ENCODE measurements at places on chromosomes 6 and 20.

GRCh38 chr20:10863337-10864060, 189.7 kb upstream of the JAG1 start:
- no peak for DNase-seq

- DNase-seq: no peak
These were observed 59.4 kb downstream of the RSPO3 start for GRCh38 chr6:127177923-127178231.

GRCh38 chr20:63577317-63577894, 3.4 kb upstream of the HELZ2 start:
- no peak for DNase-seq

GRCh38 chr6:16132909-16133308, 4.0 kb downstream of the MYLIP start:
- DNase-seq: no peak

DNA sequence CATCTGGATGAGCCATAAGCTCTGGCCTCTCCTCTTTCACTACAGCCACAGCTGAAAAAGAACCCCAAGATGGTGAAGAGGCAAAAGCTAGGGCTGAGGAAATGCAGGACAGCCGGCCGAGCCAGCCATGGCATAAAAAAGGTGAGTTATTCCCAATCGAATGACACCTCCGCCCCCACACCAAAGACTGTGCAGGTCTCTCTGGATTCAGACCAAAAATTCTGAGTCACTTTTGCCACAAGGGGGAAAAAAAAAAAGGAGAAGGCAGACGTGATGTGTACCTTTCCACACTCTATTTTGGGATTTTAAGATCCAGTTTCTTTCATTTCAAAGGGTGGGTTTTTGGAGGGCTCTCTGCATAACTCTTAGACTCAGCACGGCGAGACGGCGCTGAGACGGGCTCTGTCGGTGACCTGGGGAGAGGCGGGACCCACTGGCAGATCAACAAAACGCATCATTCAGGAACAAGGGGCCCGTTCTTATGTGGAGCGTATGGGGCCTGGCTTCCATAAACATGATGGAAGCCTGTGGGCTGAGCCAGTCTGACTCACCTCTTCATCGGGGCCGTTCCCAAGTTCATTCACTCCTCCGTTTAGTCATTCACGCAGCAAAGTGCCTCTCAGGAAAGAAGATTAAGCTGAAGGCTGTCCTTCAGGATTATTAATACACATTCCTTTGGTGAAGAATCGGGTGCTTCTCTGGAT, 54.8 kb downstream of the NFATC2 start:
- DNase-seq: no peak

GRCh38 chr6:26304797-26305640, 60.0 kb upstream of the BTN3A2 start:
- peak; percentile 30 for DNase-seq

GRCh38 chr20:63246490-63247288, 7.6 kb downstream of the NKAIN4 start:
- no peak for DNase-seq

DNA sequence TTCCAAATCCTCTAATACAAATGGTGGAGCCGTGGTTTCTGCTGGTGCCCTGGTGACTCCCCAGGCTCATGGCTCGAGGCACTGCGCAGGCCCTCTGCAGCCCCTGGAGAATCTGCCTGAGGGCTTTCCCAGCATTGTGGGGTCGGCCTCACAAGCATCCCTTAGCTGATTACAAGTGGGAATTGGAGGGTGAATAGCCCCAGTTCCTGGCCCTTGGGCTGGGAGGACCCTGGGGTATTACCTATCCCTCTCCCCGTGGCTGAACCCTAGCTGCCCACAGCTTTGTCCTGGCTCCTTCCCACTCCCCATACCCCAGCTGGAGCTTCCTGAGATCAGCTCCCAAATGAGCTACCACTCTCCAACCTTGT, 212.2 kb upstream of the CST7 start:
- no peak for DNase-seq

GRCh38 chr6:17267566-17267965, 13.6 kb upstream of the RBM24 start:
- no peak for DNase-seq

DNA sequence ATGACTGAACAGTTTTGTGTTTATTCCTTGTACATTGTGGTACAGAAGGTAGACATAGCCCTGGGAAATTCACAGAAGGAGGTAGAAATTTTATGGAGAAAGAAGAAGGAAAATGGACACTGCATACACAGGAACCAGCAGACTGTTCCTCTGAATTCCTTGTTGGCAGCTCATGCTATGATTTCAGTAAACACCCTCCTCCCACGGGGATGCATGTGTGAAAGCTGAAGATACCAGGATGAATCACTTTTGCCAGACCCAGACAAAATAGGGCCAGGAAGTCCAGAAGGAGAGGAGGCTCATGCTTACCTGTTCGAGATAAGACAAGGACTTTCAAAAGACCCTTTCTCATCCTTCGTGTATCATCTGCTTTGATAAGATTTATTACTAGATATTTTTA, 110.3 kb upstream of the GGTLC1 start:
- DNase-seq: no peak

- no peak for DNase-seq
These were observed 247.1 kb upstream of the GRIK2 start for GRCh38 chr6:101146389-101146788.

GRCh38 chr6:129680633-129681032, 29.3 kb downstream of the ARHGAP18 start:
- DNase-seq: no peak

- no peak for DNase-seq
These were observed 60.8 kb downstream of the ECT2L start for GRCh38 chr6:138856654-138857053.

DNA sequence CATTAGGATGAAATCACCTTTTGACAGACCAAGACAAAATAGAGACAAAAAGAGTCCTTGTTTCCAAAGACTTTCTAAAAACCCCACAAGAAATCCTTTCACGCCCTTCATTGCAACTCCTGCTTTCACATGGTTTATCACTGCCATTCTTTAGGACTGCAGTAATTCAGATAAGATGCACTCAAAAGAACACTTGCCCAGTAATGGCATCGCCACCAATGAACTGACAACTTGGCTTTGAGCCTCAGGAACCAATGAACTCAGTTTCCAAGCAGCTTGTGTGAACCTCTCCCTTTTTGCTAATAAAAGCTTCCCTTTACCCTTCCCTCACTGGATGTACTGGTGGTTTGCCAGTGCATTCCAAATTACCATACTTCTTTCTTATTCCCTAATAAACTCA, 21.8 kb downstream of the OSTM1 start:
- DNase-seq: no peak

- DNase-seq: no peak
These were observed 11.6 kb upstream of the TFB1M start for GRCh38 chr6:155325700-155326516.

DNA sequence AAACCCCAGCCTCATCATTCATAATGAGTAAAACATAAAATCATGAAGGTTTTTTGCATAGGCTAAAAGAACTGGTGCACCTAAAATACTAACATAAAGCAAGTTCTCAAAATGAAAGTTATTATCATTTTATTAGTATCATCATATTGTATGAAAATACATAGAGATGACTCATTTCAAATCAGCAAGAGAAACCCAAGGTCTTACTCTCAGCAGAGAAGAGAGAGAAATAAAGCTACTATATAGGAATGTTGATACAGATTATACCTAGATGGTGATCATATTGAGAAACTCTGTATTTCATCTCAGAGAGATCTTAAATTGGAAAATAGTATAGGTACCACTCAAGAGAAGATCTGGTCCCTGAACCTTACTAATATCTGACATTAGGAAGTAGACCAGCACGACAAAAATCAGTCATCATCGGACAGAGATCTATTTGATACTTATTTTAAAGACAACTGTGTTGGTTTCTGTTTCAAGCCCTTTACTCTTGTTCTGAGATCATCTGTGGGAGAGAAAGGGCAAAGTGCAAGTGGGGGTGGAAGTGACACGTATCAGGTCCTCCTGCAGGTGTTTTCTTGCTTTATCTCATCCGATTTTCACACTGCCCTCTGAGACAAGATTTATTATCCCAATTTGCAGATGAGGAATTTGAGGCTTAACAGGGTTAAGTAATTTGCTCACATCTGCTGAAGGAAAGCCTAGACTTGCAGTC, 532.3 kb downstream of the MAFB start:
- no peak for DNase-seq

DNA sequence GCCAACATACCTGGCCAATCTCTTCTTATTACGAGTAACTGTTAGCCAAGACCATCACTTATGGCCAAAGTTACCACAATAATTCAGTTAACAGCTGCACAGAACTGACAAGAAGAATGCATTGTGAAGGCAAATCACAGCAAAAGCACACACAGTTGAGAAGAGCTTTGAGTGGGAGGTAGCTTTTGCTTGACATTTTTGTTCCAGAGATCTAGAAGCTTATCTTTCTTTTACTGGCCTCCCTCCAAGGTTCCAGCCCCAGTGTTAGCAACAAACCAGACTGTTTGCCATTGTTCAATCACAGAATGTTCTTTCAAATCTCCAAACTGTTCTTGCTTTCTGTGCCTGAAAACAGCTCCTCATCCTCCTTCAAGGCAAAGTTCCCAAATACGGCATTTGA, 35.9 kb upstream of the IRAK1BP1 start:
- DNase-seq: no peak

All from activated T-helper 9 cell treated with anti-CD3 and anti-CD28 coated beads, Interleukin-2, amount 50 U/mL, for 16 hours (primary cell).